ENCODE measurements at places on chromosomes 5 and 9.

DNA sequence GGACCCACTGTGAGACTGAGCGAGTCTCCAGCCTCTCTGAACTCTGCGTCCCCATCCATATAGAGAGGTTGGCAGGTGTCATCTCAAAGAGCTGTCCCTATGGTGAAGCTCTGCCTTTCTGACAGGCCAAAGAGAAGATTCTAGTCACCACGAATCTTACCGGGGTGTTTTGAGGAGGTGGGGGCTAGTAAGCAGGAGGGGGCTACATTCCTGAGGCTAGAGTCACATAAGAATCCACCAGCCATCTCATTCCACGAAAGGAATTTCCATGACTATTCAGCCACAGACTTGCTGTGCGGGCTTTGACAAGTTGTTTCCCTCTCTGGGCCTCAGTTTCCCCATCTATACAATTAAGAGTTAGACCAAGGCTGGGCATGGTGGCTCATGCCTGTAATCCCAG lies 16.3 kb downstream of the PDGFRB start:
- no peak for DNase-seq

DNA sequence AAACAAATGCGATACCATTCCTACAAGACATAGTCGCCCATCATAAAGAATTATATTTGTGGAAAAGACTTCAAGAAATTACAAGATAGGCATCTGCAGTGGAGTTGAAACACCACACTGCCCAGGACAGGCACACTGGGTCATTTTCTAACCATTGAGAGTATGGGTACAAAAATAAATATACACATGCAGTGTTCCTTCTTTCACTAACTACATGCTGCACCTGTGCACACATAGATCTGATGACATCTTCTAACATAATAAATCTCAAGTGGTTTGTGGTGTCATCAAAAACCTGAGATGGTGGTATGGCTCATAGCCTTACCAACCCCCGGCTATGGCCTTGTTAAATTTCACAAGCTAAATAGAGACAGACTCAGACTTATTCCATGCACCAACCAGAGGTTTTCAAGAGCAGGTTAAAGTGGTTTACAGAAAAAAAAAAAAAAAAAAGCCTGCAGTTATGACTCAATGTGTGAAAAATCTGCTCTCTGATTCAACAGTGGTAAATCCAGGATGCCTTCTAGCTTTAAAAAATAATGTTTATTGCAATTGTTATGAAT lies 12.4 kb upstream of the NFIB start:
- no peak for DNase-seq

- no peak for DNase-seq
Measured at GRCh38 chr5:60668686-60669304, 31.2 kb downstream of the DEPDC1B start.

GRCh38 chr5:65742565-65743231 lies 20.7 kb downstream of the NLN start:
- DNase-seq, result no peak

DNA sequence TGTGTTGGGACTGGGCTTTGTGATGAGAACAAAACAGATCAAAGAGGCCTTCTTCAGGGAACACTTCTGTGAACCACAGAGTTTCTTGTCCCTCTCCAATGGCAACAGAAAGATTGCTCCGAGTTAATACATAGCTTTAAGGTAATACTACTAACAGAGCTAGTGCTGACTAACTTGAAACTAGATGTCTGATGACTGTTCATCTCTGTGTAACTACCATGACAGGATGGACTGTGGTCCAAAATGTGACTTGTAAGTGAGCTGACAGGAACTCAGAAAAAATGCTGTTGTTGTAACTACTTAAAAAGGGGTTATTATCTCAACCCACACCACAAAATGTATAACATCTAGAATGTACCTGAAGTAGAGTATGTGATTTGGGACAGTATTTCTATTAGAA lies 630.2 kb upstream of the DMAC1 start:
- DNase-seq, result no peak

GRCh38 chr5:155278532-155278931 lies 265.0 kb downstream of the KIF4B start:
- DNase-seq, result no peak

- DNase-seq, result no peak
Measured at GRCh38 chr9:110251212-110251611, 5.1 kb downstream of the TXN start.

- DNase-seq, result no peak
Measured at GRCh38 chr5:25754895-25755294, 1110.1 kb upstream of the CDH10 start.

Measured in stimulated activated CD8-positive, alpha-beta memory T cell treated with anti-CD3 and anti-CD28 coated beads, Interleukin-2, amount 100 ng/mL, for 1 hour (primary cell).